ENCODE measurements at places on chromosomes 1 and 21.
A peak's percentile ranks its signal among the peaks of the same experiment; 100 is the strongest.

- DNase-seq, result no peak
Measured at GRCh38 chr1:210800301-210800700, 333.6 kb downstream of the KCNH1 start.

- no peak for DNase-seq
Measured at GRCh38 chr1:226582966-226583365, 34.4 kb downstream of the STUM start.

DNA sequence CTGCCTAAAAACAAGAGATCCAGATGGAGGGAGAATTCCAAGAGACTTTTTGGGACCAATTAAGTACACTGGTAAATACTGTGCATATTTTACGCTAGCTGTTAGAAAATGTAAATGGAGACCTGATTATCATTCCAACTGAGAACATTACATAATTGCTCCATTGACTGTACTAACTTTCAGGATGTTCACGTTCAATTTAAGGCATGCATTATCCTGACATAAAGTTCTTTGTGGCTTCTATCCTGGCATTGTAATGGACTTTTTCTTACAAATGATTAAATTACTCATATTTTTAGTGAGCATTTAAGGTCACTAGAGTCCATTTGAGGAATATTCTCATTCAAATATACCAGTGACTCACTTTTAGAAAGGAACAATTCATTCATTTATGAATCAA lies 883.3 kb upstream of the TMPRSS15 start:
- no peak for DNase-seq

DNA sequence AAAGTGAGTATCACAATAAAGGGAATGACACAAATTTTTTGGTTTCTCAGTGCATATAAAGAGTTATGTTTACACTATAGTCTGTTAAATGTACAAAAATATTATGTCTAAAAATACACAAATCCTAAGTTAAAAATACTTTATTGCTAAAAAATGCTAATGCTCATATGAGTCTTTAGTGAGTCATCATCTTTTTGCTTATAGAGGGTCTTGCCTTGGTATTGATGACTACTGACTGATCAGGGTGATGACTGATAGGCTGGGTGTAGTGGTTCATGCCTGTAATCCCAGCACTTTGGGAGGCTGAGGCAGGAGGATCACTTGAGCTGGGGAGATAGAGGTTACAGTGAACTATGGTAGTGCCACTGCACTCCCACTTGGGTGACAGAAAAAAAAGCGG lies 12.9 kb upstream of the NUF2 start:
- DNase-seq, result no peak

- no peak for DNase-seq
Measured at GRCh38 chr1:63051886-63052285, 268.0 kb downstream of the ATG4C start.

DNA sequence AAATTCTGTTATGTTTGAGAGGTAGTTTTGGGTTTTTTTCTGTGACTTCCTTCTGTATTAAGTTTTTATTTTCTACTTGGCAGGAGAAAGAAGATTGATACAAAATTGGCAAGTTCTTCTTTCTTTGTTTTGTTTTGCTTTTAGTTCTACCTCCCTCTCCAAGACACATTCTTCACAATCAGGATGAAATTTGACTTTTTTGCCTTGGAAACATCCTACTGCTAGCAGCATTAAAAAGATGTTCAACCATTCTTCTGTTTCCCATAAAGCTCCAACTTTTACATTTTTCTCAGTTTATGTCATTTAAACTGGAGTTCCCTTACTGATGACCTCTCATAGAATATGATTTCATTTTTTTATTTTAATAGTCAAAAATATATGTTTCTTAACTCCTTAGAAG lies 234.8 kb downstream of the NCAM2 start:
- DNase-seq, result no peak

DNA sequence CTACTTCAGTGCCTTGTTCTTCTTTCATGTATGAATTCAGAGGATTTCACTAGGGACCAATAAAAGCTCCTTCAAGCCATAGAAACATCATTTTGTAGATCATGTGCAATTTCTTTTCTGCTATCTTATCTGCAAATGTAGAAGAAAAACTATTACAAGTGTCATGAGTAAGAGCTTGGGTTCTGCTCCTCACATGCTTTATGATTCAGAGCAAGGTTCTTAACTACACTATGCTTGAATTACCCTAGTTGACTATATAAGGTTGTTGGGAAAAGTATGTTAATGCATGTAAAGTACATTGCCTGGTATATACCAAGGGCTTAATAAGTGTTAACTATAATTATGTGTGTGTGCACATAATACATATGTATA lies 91.4 kb upstream of the S1PR1 start:
- no peak for DNase-seq

DNA sequence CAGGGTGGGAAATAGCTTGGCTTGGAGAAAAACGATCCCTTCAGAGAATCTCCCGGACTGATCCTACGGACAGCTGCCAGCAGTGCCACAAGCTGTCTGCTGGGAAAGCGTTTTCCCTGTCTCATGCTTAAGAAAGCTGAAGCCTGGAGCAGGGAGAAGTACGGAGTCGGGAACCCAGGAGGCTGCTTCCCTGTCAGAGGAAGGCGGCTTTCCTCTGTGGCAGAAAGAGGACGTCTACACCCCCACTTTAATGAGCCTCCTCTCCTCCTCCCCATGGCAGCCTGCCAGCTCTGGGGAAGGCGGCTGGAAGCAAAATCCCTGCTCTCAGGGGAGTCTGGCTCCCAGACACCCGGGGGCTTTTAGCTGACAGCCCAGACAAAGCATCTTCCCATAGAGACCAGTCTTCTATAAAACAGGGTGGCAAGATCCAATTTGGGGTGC lies 7.3 kb downstream of the KIF21B start:
- DNase-seq, result peak; percentile 30

GRCh38 chr1:53825306-53825705 lies 12.8 kb downstream of the NDC1 start:
- no peak for DNase-seq

DNA sequence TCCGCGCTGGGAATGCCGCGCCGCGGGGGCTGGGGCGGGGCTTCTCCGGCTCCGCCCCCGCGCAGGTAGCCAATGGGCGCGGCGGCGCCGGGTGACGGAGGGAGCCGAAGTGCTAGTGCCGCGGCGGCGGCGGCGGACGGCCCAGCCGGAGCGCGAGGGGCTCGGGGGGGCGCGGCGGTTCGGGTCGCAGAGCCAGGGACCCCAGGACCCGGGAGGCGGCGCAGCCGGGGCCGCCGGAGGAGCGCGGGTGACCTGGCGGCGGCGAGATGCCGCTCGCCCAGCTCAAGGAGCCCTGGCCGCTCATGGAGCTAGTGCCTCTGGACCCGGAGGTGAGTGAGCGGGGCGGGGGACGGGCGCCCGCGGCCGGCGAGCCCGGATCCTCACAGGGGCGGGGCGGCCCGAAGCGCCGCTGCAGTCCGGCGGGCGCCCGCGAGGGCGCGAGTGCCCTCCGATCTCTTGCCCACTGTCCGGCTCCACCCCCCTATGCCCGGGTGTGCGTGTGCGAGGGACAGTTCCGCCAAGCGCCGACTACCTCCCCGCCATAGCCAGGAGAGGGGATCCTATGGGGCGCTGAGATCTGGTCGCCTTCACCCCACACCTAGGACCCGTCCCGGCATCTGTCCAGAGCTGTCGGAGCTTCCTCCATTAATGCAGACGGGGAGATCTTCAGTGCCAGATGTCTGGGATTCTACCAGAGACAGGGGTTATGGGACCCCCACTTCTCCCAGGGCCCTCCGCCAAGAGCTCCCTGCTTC lies at the start of gene RPS6KA1:
RPS6KA1 (plus strand) TSS at position 107 of the 755 bp plus-strand sequence; CDS start at position 267, 160 bp downstream.
- no peak for DNase-seq

DNA sequence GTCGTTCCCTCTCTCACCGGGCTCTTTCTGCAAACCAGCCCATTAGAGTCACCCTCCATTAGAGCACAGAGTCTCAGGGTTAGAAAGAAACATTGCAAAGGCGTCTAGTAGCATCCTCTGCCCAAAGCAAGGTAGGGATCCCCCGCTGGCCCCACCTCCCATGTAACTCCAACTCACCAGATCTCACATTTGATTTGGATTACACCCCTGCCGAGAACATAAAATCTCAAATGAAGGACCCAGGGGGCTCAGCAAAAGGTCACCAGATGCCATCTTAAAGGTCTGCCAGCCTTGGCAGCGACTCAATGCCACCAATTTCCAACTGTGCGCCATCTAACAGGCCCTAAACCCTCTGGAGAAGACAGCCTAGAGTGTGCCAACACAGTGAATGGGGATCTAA lies 14.1 kb downstream of the C1orf87 start:
- no peak for DNase-seq

GRCh38 chr21:31022306-31022705 lies 16.0 kb downstream of the KRTAP19-8 start:
- DNase-seq, result no peak

DNA sequence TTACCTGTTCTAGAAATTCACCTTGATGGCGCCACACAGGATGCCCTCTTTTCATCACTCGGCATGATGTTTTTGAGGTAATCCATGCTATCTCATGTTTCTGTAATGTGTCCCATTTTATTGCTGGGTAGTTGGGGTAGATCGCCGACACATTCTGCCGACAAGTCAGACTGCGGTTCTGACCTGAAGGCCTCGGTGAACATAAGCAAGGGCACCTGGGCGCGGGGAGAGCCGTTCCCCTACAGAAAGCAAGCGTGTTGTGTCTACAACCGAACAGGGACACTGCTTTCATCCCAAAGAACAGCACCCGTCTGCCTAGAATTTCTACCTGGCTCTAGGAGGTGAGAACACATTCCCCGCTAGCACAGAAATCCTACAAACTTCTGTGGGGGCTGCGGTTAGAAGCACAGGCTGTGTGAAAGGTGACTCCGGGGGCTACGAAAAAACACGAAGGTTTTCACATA lies 149.2 kb downstream of the PPIAL4G start:
- DNase-seq, result no peak

GRCh38 chr1:153881751-153882150 lies 41.0 kb downstream of the GATAD2B start:
- peak; percentile 98 for DNase-seq

GRCh38 chr1:44422161-44422560 lies 17.1 kb downstream of the RNF220 start:
- no peak for DNase-seq

DNA sequence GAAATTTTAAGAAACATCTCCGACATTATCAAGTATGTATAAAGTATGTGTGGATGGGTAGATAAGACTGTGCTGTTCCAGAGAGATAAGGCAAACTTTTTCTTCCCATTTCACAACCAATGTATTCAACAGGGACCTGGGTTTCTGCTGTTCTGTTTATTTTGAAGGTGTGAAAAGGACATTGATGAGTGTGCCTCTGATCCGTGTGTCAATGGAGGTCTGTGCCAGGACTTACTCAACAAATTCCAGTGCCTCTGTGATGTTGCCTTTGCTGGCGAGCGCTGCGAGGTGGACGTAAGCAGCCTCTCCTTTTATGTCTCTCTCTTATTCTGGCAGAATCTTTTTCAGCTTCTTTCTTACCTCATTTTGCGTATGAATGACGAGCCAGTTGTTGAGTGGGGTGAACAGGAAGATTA lies 174.0 kb downstream of the CRB1 start:
- no peak for DNase-seq

DNA sequence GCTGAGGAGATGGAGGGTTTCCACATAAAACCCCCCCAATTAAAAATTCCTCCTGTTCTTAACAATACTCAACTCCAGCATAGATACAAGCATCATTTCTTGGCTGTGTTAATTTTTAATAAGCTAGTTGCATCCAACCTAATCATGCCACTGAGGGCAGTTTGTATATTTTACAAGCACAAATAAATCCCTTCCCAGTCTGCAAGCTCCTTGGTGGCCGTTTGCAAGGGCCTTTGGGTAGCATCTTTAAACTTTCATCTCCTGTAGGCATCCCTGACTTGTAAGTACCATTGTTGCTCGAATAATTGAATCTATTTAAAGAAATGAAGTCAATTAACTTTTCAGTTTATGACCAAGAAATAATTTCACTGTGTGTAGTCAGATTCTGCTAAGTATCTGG lies 103.5 kb upstream of the AJAP1 start:
- DNase-seq, result no peak

DNA sequence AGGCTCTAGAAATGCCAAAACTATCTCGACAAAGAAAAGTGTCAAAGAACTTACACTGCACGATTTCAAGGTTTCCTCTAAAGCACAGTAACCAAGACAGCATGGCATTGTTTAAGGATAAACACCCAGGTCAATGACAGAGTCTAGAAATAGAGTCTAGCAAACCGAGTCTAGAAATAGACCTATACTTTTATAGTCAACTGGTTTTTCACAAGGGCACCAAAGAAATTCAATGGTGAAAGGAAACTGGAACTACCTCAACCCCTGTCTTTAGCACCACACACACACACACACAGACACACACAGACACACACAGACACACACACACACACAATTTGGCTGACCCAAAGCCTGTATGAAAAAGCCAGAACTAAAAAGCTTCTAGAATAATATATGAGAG lies 67.1 kb upstream of the PGBD5 start:
- DNase-seq, result no peak

- DNase-seq, result no peak
Measured at GRCh38 chr1:31835415-31835814, 19.6 kb upstream of the SPOCD1 start.

- DNase-seq, result no peak
Measured at GRCh38 chr1:174967845-174968705, 31.7 kb upstream of the CACYBP start.

GRCh38 chr1:210920258-210920657 lies 213.7 kb downstream of the KCNH1 start:
- DNase-seq, result no peak

DNA sequence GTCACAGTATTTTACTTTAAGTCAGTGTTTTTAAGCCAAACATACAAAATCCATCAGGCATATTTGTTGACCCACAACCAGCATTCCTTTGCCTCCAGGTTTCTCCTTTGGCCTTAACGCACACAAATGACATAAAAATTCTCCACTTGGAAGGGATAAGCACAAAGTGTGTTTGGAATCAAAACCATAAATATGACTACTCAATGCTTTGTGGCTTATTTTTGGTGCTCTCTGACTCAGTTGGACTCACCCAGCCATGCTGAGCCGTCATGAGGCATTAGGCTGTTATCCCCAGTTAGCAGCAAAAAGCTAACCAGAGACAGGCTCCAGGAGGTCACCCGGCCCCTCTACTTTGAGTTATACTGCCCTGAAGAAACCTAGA lies 948 bp downstream of the PRUNE1 start:
- DNase-seq, result no peak

DNA sequence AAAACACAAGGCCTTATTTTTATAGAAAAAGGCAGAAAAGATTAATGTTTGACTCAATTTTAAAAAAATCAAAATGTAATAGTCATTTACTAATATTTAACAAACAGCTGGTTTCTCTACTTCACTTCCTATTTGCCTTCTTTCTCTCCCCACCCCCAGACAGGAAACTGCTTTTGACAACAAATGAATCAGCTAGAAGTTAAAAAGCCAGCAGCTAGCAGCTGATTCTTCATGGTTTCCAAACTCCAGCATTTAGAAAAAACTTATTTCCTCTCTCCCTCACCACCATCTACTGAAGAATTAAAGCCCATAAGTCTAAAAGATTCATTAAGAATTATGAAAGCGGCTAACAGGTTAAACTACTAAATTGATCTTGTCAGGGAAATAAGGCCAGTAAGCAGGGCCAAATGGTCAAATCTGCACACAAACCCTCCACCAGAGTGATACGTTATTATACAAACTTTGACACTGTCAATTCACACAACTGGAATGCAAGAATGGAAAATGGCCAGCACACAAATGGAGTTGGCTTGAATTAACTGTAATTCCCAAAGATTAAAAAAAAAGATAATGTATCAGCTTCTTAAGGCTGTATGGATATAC lies 4.0 kb downstream of the WDR26 start:
- DNase-seq, result no peak
